ENCODE measurements at places on chromosomes 6 and 20. TPM values are rescaled to one million over a fixed set of nuclear protein-coding genes. Genes with fewer than 3 reads are reported as not detected.

DNA sequence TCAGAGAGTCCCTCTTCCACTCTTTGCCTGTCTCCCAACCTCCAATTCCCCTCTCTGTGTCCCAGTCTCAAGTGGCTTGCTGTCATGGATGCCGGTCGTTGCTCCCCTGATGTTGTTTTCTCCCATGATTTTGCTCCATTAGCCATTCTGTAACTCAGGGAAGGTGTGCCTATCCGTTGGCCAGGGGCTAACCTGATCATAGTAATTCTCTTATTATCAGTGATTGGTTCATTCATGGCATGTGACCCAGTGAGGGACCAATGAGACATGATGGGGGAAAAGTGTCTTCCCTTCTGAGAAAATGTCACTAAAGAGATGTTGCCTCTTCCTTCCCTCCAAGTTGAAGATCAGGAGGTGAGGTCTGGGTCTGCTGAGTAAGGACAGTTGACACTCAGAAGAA lies 214.5 kb downstream of the FARS2 start:
- no peak overlapping the region for H3K4me3 ChIP-seq
- H3K27me3 ChIP-seq, result no peaks in the 10 kb centered on the region
- no peaks in the 10 kb centered on the region for H3K36me3 ChIP-seq
- no peaks in the 10 kb centered on the region for H3K4me1 ChIP-seq

DNA sequence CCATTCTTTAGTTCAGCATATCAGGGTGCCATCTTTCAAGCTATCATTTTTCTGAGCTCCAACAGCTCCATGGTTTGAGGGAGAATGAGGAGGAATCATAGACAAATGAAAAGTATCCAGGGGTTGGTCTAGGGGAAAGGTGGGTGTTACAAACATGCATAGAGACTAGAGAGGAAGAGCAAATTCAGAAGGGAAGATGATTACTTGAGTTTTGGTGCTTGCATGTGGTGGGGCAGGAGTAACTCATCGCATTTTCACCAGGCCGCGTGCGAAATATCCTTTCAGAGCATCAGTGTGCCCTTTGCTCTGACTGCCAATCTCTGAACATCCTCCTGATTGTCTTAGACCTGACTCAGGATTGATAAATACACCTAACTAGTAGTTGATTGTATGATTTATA lies 7.7 kb upstream of the BICRAL start:
- H3K4me3 ChIP-seq, result no peak overlapping the region
- H3K4me1 ChIP-seq, result peaks cover 12% of the 10 kb centered on the region
- no peak overlapping the region for H3K27ac ChIP-seq
- no peaks in the 10 kb centered on the region for H3K27me3 ChIP-seq
- DNase-seq, result no peak
- no peaks in the 10 kb centered on the region for H3K36me3 ChIP-seq

DNA sequence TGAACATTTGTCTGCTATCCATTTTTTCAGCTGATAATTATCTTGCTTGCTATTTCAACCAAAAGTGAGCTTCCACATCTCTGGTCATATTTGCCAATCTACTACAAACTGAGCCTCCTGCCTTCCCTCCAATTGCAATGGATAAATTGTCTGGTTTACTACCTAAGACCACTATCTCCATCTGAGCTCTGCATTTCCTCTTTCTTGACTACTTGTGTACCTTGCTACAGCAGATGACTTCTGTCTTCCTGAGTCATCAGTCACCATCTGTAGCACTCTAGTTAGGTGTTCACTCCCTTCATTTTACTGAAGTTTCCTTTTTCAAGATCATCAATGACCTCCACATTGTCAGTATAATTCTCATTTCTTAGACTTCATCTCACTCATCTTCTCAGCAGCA lies 33.5 kb upstream of the PHIP start:
- H3K4me3 ChIP-seq, result no peak overlapping the region
- no peaks in the 10 kb centered on the region for H3K36me3 ChIP-seq
- H3K4me1 ChIP-seq, result no peaks in the 10 kb centered on the region
- H3K27me3 ChIP-seq, result no peaks in the 10 kb centered on the region
- no peak for DNase-seq
- H3K27ac ChIP-seq, result no peak overlapping the region

DNA sequence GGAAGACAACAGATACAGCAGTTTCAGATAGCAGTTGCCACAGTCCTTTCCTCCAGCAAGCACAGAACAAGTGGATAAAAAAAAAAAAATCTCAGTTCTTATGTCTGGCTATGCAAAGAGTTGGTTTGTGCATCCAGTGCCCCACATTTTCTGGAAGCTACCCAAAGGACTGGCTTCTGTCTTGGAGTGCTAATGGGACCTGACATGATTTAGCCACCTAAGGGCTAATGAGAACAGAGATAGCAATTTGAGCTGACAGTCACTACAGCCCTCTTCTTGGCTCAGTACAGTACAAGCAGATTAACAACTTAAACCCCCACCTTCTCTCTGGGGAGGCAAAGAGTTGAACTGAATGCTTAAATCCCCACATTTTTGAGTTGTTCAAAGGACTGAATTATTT lies 976.8 kb downstream of the TBC1D32 start:
- H3K27me3 ChIP-seq, result no peaks in the 10 kb centered on the region
- DNase-seq, result no peak
- H3K27ac ChIP-seq, result no peak overlapping the region
- H3K4me3 ChIP-seq, result no peak overlapping the region
- H3K4me1 ChIP-seq, result no peaks in the 10 kb centered on the region

Gene SLC17A1
- 26.3 TPM for total RNA-seq
